ENCODE measurements at places on chromosomes 1 and 21.

GRCh38 chr1:145917595-145917994 is 922 bp downstream of the PEX11B start:
- no peak for DNase-seq

DNA sequence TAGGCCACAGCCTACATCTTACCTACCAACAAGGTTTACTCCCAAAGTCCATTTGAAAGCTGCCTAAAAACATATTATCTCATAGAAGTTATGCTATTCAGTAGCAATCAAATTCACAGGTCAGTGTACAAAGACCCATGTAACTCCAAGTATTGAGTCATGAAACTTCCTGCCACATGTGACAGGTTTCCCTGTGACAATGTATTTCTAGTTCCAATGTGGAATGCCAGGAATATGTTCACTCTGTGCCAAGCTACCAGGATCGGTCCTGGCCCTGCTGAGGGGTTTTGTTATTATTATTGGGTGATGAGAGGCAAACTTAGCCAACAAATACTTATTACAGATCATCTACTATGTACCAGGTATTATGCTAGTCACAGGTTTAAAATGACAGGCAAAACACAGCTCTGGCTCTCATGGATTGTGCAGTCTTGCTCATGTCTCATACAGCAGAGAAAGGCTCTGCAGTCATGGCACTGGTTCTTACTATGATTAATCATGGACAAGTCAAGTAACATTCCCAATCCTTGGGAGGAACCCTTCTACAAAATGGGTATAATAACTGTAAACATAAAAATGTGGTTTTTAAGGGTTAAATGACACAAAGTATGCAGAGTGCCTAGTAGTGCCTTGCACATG is 22.5 kb downstream of the DPH5 start:
- DNase-seq = no peak

DNA sequence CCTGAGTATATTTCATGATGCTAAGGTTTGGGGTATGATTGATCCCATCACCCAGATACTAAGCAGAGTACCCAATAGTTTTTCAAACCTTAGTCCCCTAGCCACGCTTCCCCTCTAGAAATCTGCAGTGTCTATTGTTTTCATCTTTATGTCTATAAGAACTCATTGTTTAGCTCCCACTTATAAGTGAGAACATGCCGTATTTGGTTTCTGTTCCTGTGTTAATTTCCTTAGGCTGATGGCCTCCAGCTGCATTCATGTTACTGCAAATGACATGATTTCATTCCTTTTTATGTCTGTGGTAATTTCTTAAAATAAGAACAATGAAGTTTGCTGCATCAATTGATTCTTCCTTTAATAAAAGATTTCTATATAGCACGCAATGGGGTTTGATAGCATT is 301.3 kb downstream of the PLPP3 start:
- no peak for DNase-seq

DNA sequence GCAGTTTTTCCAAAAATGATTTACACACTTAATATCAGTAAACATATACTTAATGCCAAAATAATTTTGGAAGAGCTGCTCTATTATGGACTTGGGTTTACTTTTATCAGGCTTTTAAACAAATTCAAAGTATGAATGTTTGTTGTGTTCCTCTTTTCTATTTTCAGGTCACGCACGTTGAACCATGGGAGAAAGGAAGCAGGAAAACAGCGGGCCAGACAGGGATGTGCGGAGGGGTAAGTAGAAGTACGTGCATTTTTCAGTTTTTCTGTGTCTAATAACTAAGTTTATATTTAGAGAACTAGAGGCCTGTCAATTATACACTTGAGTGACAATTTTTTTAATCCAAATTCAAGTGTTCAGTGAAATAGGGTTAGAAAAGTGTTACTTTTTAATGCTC is 3.4 kb downstream of the PRPF38B start:
- DNase-seq = no peak

GRCh38 chr1:201697174-201697573 is 131.8 kb upstream of the IPO9 start:
- DNase-seq = no peak

- no peak for DNase-seq
Measured at GRCh38 chr1:234773936-234774677, 164.1 kb upstream of the IRF2BP2 start.

DNA sequence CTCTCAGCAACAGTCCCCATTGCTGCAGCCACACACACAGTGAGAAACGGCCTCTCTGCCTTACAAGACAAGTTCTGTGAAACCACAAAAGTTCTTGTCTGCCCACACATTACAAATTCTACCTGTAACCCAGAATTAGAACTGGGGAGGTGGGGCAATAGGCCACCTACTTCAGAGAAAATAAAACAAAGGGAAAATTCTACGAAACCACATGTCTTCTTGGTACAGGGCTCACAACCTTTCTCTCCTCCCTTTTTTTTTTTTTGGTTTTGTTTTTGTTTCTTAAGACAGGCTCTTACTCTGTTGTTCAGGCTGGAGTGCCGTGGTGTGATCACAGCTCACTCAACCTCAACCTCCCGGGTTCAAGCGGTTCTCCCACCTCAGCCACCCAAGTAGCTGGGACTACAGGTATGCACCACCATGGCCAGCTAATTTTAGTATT is 30.2 kb downstream of the LPAR3 start:
- DNase-seq = no peak

DNA sequence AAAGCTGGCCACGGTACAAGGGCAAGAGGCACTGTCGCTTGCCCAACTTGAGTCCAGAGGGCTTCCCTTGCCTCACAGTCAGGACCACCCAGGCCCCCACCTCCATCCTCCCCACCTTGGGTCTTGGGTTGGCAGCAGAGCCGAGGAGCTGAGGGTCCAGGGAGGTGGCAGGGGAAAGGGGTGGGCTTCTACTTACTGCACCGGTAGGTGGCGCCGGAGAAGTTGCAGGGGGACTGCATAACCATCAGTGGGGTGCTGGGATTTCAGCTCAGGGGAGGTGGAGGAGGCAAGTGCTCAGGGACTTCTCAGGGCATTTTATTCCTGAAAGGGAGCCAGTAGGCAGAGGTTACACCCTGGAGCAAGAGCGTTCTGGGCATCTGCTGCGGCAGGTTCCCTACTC is 44.0 kb downstream of the TRIM62 start:
- peak; percentile 31 for DNase-seq

DNA sequence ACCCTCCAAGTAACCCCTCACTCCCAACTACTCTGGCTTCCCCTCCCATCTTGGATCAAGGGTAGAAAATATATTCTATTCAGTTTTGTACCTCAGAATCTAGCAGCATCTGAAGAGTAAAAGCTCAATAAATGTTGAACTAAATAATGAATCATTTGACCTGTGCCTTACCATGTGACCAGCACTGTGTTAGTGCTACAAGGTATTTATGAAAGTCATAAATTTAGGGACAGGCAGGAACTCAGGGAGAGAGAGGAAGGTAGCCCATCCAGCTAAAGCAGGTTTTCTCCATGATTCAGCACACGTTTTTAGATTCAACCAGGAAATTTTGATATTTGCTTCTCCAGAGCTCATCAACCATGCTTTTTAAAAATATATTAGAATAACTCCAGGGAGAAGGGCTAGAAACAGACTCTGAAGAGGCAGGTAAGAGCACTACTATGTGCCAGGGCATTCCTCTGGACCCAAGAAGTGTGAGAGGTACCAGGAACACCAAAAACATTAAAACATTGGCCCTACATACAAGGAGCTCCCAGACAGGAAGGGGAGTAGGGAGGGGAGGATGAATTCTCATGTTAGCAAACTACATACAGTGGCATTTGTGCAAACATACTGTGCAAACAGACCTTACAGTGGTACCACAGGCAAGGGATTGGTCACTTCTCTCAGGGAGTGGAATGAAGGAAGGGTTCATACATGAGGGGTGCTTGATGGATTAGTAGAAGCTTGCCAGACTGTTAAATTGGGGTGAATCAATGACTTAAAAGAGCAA is 64.3 kb downstream of the FYB2 start:
- DNase-seq = no peak

GRCh38 chr1:44034976-44035716 is 3.9 kb upstream of the SLC6A9 start:
- DNase-seq = no peak

DNA sequence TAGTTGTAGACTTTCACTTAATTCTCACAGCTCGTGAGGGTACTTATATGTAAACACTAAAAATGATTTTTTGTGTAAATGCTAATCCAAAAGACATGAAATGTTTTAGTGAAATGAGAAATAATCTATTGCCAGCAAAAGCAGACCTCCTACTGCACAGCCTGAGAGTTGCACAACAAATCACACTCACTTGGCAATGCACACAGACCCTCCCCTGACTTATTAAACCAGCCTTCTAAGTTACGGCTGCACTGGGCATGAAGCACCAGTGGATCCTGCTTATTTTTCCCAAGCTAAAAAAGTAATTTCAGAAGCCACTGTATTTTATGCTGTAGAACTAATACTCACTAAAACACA is 10.3 kb downstream of the ERRFI1 start:
- no peak for DNase-seq

GRCh38 chr1:212782422-212783154 is 9.0 kb downstream of the NSL1 start:
- DNase-seq = no peak

DNA sequence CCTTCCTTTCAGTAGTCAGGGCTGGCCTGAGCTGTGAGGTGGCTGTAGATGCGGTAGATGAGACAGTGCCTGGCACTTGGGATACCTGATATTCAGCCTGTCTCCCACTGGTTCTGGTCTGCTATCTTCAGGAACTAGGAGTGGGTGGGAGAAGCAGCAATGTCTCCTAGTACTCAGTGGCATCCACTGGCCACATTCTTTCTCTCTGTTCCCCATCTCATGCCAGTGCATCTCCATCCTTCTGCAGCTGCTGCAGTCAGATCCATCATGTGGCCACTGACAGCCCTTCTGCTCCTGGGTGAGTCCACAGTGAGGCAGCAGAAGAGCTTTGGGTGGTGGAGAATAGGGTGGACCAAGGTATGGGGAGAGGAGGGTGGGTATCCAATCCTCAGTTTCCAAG is 1.1 kb downstream of the FCRLB start:
- DNase-seq = no peak
